EL (cell line): ENCODE measurements at places on chromosomes 2 and 18.

DNA sequence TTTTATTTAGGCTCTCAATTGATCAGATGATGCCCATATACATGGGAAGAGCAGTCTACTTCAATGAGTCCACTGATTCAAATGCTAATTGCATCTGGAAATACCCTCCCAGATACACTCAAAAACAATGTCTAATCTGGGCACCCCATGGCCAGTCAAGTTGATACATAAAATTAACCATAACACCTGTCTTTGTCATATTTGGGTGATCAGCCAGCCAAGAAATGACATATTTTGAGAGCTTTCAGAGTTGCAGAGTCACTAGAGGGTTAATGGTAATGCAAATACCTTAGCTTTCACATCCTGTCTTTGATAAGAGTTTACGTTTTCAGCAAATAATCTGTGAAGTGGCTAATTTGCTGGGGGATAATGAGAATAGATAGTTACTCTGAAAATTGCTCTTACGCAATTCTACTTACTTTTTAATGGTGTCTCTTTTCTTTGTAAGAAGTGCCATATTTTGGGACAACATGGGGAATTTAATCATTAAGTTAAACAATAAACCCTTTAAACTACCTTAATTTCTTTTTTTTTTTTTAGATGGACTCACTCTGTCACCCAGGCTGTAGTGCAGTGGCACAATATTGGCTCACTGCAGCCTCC, 49.1 kb downstream of the CCDC195 start:
- DNase-seq = no peak

GRCh38 chr18:44911773-44912172, 231.1 kb downstream of the SETBP1 start:
- DNase-seq = no peak

- no peak for DNase-seq
These were observed 125.9 kb downstream of the PXDN start for GRCh38 chr2:1618191-1618961.

- DNase-seq = no peak
These were observed 933.2 kb downstream of the TRIB2 start for GRCh38 chr2:13649918-13650317.

DNA sequence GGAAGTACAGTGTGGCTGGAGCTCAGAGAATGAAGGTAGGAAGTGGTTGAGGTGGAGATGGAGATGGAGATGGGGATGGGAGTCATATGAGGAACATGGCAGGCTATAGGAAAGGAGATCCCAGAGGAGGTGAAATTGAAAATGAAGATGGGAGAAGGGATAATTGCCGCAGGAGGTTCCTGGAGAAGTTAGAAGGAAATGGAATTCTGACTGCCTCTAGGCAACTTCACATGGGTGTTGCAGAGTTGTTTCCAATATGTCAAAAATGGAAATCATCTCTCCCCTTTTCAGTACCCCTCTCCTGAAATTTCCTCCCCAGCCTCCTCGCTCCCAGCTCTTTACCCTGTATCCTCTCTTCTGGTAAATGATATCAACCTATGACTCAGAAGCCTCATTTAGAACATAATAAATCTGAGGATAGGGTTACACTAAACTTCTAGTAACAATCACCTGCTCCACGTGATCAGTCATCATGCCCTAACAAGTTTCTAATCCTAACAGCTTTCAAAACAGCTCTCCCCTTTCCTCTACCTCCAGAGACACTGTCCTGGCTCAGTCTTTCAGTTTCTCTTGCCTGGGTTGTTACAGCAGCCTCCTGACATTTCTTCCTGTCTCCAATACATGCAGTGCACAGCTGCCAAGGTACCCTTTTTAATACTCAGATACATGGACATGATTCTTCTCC, 201.9 kb upstream of the RBMS1 start:
- no peak for DNase-seq

- peak; percentile 62 for DNase-seq
These were observed 419.9 kb downstream of the TGIF1 start for GRCh38 chr18:3869848-3870247.

GRCh38 chr2:76812156-76812555, 710.0 kb downstream of the LRRTM4 start:
- DNase-seq = no peak

GRCh38 chr18:71250191-71250590, 961.3 kb downstream of the SOCS6 start:
- DNase-seq = no peak

GRCh38 chr2:240324312-240325015, 111.0 kb upstream of the GPC1 start:
- DNase-seq = no peak

- peak; percentile 37 for DNase-seq
These were observed 1.7 kb downstream of the EPHA4 start for GRCh38 chr2:221570321-221570935.

DNA sequence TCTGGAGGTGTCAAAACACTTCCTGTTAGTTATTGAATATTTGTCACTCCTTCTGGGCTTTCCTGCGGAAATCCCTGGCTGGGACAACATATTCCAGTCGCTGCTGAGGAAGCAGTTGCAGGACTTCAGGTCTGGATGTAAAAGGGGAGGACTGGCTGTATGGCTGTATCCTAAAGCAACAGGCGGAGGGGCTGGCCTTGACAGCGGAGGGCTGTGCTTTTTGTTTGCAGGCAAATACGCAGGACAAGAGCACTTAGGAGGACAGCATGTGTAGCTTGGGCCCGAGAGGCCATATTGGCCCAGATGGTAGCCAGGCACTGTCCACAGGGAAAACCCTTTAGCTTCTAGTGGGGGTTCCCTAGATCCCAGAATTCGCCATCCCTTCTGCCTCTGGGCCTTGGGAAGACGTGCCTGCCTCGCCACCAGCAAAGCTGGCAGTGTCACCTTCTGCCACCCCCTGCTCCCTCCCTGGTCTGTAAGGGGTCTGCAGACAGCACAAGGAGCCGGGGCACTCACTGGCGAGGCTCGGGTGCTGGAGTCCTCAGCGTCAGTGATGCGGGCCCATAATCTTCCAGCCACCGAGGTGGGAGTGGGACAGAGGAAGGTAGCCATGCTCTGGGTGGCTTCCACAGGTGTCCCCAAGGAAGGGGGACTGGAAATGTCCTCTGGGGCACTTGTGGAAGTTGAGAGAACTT, 6.7 kb downstream of the NPPC start:
- no peak for DNase-seq

DNA sequence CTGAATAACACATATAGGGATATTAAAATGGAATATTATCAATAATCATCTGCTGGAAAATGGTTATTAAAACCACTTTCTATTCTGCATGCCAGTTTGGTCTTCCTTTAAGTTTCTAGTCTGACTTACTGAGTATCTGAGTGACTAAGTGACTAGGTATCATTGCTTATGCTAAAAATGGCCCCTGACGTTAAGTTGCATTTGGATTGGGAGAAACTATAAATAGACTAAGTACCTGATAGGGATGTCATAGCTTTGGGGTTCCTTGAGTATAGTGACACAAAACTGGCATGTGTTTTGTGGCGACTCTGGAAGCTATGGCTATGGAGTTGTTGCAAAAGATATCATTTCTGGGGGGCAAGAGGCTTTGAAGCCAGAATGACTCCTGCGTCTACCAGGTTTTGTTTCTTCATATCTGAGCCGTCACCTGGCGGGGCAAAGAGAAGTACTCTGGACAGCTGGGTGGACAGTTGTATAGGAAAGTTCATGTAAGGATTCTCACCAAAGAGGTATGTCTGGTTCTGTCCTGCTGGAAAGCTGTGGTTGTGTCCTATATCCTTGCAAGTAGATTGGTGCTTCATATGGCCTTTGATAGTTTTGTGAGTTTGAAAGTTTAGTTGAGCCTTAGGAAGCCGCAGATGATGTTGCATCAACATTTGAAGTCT, 17.9 kb downstream of the ITGAV start:
- no peak for DNase-seq

GRCh38 chr2:164754157-164755093, 87.2 kb downstream of the COBLL1 start:
- no peak for DNase-seq

DNA sequence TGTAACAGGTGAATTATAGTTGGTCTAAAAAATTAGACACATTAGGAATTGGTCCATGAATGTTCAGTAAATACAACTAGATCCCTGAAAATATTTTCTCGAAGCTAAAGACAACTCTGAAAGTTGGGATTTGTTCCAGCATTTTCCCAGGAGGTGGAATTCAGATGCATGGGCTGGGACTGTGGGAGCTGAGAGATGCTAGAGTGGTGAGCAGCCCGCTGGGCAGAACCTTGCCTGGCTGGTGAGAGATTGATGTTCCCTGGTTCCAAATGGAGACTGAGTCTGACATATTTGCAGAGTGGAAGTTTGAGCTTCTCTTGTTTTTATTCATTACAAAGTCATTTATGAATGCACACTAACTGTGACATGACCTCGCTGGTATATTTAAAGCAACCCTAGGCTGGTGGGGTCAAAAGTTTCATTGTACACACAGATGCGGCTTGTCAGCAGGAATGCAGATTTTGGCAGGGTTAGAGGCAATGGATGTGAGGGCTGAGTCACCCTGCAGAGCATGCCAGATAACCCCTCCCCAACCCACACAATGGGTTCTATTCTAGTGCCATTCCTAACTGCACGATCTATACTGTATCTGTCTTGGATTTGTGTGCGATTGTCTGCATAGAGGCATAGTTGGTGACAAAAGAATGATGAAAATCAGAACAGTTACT, 23.5 kb upstream of the TMEM178A start:
- peak; percentile 87 for DNase-seq

GRCh38 chr2:191789796-191790195, 57.1 kb downstream of the CAVIN2 start:
- DNase-seq = no peak

DNA sequence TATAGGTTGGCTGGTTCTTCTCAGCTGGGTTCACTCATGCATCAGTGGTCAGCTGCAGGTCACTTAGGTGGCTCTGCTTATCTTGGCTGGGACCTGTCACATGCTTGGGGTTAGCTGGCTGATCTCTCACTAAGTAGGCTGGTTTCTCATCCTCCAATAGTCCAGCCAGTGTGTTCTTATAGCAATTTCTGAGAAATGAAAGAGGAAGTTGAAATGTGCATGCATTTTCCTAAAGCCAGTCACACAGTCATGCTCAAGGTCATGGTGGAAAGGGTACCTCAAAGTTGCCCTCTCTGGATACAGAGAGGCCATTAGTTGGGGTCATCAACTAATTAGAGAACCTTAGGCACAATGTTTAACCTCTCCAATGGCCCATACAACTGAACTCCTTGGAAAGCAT, 64.4 kb downstream of the KLHL29 start:
- DNase-seq = no peak

- DNase-seq = peak; percentile 63
These were observed 285.0 kb upstream of the PARD3B start for GRCh38 chr2:204260162-204260877.

DNA sequence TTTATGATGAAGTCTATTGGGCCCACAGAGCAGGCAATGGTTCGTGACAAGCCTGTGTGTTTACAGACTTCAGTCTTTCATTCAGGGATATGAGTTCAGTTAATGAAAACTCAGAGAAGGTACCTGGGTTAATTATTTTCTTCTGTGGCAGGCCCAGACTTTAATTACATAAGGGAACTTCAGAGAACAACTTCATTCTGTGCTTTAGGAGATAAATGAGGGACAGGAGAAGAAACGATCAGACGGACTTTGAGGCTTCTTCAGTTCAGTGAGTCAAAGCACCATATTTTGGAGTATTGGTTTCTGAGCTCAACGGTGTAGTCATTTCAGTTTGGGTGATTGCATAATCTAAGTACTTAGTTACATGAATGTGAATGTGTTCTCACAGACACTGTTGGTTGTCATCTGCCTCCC, 203.0 kb upstream of the KCNJ3 start:
- no peak for DNase-seq

- DNase-seq = no peak
These were observed 58.6 kb upstream of the OSR1 start for GRCh38 chr2:19416784-19417684.

- peak; percentile 17 for DNase-seq
These were observed 101.9 kb upstream of the RAB12 start for GRCh38 chr18:8507361-8507760.

DNA sequence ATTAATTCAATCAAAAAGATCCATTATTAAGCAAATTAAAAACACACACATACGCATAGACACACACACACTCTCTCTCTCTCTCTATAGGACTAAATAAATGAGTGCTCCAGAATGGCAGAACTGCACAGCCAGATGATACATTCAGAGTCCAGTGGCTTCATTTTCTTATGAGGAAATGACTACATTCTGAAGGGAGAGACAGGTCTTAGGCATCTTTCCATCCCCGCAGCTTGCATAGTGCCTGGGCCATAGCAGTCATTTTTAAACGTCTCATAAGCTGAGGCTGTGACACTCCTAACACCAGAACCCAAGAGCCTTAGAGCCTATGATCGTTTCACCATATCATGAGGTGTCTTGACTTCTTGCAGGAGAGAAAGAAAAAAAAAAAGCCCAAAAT, 31.1 kb downstream of the FEZ2 start:
- DNase-seq = no peak
